ENCODE measurements at places on chromosomes 2 and 18.

DNA sequence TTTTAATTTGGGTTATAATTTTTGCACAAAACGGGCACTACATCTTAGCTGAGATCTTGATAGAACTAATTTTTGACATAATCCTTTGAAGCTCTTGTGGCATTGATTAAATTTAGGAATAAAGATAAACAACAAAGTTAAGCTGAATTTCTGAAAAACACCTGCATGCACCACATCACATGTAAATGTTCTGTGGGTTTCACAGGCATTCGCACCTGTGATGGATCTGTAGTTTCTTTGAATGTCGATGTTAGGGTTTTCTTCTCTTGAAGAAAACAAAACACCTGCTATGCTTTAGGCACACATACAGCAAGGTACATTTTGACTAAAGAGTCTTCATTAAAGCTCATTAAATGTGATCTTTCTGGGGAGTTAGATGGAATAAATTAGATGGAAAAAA is 60.3 kb downstream of the RPIA start:
- DNase-seq, result no peak

GRCh38 chr18:44450226-44450625 is 230.5 kb upstream of the SETBP1 start:
- no peak for DNase-seq

- peak; percentile 72 for DNase-seq
Measured at GRCh38 chr18:11872479-11873136, 21.4 kb downstream of the CHMP1B start.

- DNase-seq, result no peak
Measured at GRCh38 chr2:9918275-9918674, 33.2 kb upstream of the GRHL1 start.

DNA sequence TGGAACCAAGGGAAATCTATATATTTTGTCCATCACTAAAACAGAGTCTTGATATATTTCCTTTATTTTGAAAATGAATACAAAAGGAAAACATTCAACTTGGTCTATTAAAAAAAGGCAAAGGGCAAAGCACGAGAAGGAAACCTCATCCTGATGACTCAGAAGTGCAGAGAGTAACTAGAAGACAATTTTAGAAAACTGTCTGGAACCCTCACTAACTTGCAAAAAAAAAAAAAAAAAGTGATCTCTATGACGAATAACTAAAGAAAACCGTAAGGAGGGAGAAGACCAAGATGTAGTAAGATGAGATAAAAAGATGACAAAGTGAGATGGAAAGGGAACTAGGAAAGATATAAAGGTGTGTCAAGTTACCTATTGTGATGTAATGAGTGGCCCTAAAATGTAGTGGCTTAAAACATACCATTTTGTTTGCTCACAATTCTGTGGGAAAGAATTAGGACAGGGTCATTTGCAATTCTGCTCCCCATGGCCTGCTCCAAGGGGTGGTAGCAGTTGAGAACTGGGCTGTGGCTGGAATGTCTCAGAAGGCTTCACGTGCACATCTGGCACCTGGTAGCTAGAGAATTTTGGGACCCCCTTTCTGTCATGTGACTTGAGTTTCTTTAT is 303.0 kb downstream of the DYSF start:
- no peak for DNase-seq

GRCh38 chr2:121849236-121849635 is 93.8 kb downstream of the TSN start:
- DNase-seq, result no peak

Data from H7 (cell line).